ENCODE measurements at places on chromosomes 3 and 15.

GRCh38 chr3:55630280-55630920 lies 143.3 kb upstream of the WNT5A start:
- DNase-seq = no peak

DNA sequence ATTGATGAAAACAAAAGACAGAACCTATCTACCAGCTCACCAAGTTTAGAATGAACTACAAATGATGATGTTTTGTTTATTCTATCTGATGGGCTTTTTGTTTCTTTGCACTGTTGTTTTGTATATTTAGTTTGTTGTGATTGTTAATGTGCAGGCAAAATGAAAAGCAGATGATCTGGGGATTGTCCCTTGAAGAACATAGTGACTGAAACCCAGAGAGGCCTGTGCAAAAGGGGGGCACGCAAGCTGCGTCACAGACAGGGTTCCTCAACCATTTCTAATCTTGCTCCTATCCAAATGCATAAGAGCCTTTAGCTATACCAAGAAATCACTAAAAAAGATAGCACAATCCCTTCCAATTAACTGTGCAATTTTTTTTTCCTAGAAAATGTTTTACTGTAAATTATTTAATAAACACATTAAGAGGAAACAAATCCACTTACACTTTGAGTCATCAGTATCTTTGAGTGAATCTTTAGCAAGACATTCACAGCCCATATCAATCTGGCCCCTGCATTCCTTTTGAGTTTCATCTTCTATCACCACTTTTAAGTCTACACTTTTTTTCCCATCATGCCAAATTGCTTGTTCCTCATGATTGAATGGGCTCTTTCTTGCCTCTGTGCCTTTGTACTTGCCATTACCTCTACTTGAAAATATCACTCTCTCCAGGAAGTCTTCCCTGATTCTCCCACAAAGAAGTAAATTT lies 220.3 kb downstream of the ATP8B4 start:
- DNase-seq = no peak

DNA sequence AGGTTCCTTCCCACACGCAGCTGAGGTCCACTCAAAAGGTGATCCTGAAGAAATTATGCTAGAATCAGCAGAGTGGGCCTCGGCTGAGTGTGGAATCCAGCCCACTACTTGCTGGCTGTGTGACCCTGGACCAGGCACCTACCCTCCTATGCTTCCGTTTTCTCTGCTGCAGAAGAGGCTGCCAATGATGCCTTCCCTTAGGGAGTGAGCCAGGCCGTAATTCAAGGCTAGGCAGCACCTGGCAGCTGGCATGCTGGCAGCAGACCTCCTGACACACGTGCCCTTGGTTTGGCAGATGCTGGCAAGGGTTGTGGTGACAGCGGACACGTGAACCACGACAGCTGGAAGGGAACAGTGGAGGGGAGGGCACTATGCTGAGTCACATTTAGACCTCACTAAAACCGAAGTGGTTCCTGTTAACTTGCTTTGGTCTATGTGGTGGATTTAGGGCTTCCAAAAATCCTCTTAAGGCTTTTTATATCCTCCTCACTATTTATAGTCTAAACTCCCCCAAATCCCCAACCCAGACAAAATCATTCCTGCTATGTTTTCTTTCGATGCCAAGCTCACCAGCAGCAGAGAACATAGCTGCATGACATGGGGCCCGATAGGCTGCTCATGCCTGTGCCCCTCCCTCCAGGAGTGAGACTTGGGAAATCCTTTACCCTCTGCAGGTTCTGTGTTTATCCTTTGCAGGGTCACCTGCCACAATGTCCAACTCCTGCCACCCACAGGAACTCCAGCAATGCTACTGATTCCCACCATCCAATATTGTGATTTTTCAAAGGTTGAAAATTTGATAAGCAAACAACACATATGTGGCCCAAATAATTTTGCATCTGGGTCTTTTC lies 10.6 kb upstream of the PCSK6 start:
- DNase-seq = peak; percentile 51

DNA sequence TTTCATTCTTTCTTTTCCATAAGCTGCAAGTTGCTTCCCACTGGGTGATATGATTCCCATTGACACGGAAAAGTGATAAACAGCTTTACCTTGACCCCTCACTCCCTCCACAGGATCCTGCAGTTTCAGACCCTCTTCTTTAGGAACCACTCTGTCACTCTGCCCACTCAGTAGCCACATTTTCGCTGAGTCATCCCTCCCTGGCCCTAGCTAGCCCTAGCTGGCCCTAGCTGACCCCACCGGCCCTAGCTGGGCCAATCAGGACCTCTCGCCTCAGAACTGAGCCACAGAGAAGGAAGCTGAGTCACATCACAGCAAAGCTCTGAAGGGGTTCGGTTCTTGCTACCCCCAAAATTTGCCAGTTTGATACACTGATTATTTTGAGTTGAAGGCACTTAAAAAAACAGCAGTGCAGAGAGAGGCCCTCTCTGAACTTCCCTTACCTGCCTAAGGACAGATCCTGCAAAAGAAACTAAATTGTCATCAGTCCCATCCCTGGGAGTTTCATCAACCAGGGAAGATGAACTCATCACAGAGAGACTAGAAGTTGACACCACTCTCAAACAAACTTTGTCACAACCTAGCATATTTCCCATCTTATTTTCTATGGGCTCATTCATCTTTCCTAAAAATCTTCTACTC lies 233.5 kb upstream of the PROK2 start:
- DNase-seq = peak; percentile 26

DNA sequence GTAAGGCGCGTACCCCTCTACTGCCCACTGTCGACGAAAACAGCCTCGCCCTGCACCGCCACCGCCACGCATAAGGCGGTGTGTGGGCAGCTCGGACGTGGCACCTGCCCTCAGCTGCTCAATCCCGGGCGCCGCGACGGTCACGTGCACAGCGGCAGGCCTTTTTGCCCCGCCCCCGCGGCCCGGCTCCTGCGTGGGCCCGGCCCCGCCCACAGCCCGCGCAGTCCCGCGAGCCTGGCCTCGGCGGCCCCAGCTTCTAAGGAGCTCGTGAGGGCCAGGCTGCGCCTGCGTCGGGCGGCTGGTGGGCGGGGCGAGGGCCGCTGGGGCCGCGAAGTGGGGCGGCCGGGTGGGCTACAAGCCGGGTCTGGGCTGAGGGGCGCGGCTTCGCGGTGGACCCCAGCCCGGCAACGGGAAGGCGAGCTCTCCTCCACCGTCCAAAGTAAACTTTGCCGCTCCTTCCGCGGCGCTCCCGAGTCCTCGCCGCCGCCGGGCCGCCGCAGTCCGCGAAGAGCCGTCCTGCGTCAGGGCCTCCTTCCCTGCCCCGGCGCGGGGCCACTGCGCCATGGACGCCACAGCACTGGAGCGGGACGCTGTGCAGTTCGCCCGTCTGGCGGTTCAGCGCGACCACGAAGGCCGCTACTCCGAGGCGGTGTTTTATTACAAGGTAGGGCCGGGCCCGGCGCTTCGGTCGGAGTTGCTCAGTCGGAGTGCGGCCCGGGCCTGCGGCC lies at the start of gene CAPN7:
CAPN7 (plus strand) TSS at position 313 of the 728 bp plus-strand sequence; CDS start at position 563, 250 bp downstream.
- DNase-seq = no peak
